ENCODE measurements at places on chromosomes 5 and 9.

- DNase-seq = peak; percentile 53
These were observed 6.8 kb downstream of the MRPL36 start for GRCh38 chr5:1792842-1793266.

GRCh38 chr5:141701360-141702119, 19.5 kb upstream of the ARAP3 start:
- DNase-seq = no peak

- DNase-seq = no peak
These were observed 19.4 kb downstream of the PSAT1 start for GRCh38 chr9:78316166-78316892.

DNA sequence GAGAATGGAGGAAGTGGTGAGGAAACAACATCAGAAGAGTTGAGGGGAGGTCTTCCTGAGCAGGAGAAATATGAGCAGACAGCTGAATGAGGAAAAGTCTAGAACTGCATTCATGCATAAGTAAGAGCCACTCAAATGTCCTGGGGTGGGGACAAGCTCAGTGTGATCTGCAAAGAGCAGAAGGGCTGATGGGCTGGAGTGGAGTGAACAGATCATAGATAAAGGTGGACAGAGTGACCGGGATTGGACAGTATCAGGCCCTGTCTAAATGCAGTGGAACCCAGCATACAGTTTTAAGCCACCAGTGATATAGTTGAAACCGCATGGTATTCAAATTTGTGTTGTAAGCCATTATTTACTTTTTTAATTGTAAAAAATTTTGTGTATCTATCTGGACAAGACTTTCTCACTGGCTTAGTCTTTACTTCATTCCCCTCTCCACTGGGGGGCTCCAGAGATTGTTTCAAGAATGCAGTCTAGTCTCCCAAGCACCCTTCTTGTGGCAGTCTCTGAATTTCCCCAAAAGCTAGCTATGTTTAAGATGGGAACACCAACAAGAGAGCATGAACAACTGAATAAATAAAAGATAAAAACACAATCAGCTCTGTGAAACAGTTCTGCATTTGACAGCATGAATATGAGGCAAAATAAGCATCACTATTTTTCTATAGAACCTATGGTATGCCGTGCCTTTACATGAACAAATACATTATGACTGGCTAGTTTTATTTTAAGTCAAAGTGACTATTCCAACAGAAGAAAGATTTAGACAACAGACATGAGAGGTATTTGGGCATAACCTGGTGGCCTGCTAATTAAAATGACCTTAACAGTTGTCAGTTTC, 10.7 kb upstream of the STK32A start:
- no peak for DNase-seq

- DNase-seq = no peak
These were observed 39.5 kb downstream of the NSUN2 start for GRCh38 chr5:6593148-6594016.

GRCh38 chr5:135264451-135265440, 134.3 kb downstream of the MACROH2A1 start:
- DNase-seq = no peak

- DNase-seq = no peak
These were observed 22.1 kb downstream of the LRRC19 start for GRCh38 chr9:26983340-26983739.

DNA sequence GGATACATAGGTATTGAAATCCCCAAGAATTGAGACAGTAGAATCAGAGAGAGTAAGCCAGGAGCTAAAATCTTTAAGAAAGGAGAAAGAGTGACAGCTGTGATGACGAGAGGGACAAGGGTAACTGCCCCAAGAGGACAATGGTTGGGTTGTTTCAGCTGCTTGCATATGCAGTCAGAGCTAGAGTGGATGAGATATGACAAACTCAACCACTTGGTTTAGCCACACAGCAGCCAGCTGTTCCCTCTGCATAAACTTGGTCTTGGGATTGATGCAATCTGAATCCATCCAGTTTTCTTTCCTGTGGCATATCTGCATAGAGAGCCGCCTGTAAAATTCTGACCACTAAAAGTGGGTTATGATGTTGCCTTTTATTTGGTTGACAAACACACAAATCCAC, 100.7 kb downstream of the ZNF622 start:
- no peak for DNase-seq

DNA sequence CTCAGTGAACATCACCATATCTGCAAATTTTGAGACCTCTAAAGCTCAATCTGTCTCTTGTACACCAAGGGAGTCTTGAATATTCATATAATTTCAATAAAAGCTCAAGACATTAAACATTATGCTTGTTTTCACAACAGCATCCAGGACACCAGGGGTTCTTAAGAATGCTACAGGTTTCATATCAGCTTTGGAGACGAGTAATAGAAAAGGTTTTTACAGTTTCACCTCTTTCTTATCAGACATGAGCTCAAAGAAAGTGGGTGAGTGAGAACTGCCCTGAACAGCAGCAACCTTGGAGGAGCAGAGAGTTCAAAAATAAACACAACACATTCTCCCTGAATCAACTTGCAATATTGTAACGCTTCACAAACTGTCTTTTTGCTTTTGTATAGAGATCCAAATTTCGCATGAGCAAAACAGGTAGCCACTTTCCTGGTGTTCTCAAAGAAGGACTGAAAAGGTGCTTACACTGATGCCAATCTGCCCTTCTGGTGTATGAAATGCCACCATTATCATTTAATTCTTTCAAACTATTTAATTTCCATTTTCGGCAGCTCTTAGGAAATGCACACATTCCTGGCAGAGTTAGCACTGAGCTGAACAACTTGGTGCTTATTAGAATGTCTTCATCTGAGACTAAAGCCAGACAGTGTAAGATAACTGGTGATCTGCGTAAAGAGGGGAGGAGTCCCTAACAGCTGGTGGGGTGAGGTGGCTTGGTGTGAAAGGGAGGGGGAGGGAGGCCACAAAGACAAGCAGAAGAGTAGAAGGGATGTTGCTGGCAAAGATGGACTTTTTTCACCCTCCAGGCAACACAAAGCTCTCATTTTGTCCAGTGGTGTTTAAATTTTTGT, 535.3 kb downstream of the PDE4D start:
- DNase-seq = no peak

GRCh38 chr5:180830253-180831138, 27.9 kb upstream of the MGAT1 start:
- DNase-seq = peak; percentile 48

DNA sequence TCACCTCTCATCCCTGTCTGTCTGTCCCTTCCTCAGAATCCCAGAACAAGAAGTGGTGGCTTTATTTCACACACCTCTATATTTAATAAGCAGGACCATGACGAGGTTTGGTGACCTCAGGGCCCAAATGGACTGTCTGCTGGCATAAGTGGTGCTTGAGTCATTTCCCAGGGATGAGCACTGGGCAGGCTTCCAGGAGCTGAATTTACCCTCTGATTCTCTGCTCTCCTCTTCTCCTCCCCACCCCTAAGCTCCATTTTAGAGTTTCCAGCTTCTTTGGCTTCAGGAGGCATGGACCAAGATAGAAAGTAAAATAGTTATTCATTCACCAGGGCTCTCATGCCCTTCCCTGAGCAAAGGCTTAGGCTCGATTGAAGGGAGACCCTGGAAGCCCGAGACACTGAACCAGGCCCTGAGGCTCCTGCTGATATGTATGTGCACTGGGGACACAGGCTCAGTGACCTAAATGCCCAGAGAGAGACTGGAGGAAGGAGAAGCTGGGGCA, 69.1 kb downstream of the PPARGC1B start:
- DNase-seq = no peak

DNA sequence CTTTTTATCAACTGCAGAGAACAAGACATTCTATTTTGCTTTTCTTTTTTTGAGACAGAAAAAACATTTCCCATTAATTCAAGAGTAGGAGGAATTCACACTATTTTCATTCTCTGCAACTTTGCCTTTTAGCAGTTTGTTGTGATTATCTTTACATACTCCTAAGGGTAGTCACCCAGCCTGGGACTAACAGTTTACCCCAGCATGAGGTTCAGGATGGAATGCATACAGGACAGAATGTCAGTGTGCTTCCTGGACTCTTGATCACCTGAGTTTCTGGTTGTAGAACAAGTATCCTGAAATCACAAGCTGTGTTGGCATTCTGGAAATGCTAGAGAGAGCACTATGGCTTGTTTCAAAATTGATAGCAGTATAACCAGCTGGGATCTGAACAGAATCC, 368.1 kb downstream of the KIF4B start:
- DNase-seq = no peak

- no peak for DNase-seq
These were observed 201.2 kb downstream of the EBF1 start for GRCh38 chr5:158898185-158899177.

DNA sequence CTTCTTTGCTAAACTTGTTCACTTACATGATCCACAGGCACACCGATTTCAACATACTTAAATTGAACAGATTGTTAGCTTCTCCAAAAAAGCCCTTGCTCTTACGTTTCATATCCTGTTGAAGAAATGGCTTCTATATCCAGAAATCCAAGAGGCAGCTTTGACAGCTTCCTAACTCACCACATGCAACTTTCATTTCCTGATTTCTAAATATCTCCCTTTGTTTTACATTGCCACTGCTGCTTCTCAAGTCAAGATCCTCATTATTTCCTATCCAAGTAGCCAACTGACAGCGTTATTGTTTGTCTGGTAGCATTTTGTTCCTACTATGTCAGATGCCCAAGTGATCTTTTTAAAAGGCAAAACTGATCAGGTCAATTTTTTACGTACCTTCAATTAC, 913.2 kb upstream of the TYRP1 start:
- DNase-seq = no peak

- DNase-seq = no peak
These were observed 71.5 kb downstream of the DAP start for GRCh38 chr5:10689391-10690081.
